ENCODE measurements at places on chromosomes 3 and 15.

DNA sequence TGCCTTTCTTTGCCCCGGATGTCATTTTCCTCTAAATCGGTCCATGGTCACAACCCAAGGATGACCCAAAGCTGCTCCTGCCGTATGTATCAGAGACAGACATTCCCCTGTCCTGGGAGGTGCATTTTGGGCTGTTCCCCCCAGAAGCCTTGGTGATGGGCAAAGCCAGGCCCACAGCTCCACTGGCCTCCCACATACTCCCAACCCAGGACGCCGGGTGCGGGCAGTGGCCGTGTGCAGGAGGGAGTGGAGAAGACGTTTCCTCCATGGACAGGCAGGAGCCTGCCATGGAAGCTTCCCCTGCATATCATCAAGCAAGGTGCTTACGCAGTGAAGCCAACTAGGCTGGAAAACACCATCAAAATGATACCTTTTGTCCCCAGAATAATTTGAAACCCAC is 175.0 kb downstream of the ATP10A start:
- DNase-seq = no peak

- no peak for DNase-seq
These were observed 33.1 kb downstream of the CMTM7 start for GRCh38 chr3:32424581-32425250.

GRCh38 chr3:155435821-155436220 is 142.3 kb upstream of the STRIT1 start:
- peak; percentile 64 for DNase-seq

DNA sequence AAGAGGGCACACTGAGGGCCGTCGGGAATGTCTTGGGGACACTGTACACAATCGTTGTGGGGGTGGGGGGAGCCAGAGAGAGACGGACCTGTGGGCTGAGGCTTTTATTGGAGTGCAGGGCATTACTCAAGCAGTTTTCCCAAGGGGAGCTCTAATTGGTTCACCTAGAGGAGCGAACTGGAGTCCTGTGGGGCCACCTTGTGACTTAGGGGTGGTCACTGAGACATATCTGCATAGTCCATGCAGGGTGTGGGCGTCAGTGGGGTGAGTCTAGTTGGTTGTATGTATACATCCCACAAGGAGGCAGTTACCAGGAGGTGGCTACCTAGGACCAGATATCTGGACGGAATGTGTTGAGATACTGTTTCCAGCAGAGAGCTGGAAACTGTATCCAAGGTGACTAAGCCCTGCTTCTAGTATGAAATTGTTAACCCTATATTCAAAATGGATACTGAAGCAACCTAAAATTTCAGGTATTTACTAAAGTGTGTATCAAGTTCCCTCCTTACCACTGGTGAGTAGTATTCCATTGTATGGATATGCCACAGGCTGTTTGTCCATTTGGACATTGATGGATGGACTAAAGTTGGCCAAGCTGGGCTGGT is 2.6 kb upstream of the PIGZ start:
- no peak for DNase-seq

- no peak for DNase-seq
These were observed 58.3 kb upstream of the TSEN2 start for GRCh38 chr3:12425850-12426579.

- no peak for DNase-seq
These were observed 97.1 kb downstream of the TMEM212 start for GRCh38 chr3:171940151-171940649.

DNA sequence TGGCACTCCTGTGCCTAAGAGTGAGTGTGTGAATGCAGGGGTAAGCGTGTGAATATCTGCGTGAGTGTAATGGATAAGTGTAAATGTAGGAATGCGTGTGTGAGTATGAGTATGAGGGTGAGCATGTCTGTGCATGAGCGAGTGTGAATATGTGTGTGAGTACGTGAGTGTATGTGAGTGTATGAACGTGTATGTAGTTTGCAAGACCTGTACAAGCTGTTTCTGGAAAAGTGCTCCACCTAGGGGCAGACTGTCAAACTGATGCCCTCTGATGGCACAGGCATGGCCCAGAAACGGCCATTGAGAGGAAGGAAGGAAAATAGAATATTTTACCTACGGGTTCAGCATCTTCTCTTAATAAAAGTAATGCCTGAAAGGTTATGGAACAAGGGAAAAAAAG is 24.4 kb upstream of the FRMD4B start:
- peak; percentile 50 for DNase-seq

- DNase-seq = no peak
These were observed 21.3 kb downstream of the GSK3B start for GRCh38 chr3:120072867-120073525.

DNA sequence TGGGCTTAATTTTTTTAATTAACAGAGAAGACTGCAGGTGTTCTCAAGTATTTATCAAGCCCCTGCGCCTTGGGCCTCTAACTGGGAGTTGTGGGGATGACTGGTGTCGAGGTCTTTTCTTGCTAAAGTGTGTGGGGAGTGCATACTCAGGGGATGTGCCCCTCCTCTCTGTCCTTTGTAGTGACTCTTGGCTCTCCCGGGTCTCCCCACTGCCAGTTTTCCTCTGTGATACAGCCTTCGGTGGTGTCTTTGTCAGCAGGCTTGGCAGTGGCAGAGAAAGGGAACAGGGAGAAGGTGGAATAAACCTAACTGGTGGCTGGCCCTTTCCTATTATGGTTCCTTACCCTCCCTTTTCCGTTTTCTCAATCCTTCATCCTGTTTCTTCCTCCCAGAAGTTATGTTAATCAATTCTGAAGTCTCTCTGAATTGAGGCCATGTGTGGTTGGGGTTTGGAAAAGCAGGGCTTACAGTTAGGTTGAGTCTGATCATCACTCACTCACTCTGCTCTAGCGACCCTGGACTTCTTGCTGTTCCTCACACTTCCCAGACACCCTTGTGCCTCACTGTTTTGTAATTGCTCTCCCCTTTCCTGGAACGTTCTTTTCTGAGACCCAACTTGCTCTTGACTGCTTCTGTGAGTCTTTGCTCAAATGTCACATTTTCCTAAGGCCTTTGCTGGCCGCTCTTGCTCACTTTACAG is 158.1 kb downstream of the PTPRG start:
- DNase-seq = no peak
